H1 (cell line): ENCODE measurements at places on chromosomes 7 and 10.

- H3K36me3 ChIP-seq, result no peaks in the 10 kb centered on the region
- no peak overlapping the region for H3K27ac ChIP-seq
- H3K4me3 ChIP-seq, result no peak overlapping the region
- no peaks in the 10 kb centered on the region for H3K4me1 ChIP-seq
Measured at GRCh38 chr7:142301923-142302550, 44.2 kb upstream of the PRSS58 start.

- H3K4me3 ChIP-seq, result no peak overlapping the region
- no peaks in the 10 kb centered on the region for H3K27me3 ChIP-seq
- H3K36me3 ChIP-seq, result no peaks in the 10 kb centered on the region
- no peak overlapping the region for H3K27ac ChIP-seq
Measured at GRCh38 chr7:42152329-42153205, 84.4 kb downstream of the GLI3 start.

DNA sequence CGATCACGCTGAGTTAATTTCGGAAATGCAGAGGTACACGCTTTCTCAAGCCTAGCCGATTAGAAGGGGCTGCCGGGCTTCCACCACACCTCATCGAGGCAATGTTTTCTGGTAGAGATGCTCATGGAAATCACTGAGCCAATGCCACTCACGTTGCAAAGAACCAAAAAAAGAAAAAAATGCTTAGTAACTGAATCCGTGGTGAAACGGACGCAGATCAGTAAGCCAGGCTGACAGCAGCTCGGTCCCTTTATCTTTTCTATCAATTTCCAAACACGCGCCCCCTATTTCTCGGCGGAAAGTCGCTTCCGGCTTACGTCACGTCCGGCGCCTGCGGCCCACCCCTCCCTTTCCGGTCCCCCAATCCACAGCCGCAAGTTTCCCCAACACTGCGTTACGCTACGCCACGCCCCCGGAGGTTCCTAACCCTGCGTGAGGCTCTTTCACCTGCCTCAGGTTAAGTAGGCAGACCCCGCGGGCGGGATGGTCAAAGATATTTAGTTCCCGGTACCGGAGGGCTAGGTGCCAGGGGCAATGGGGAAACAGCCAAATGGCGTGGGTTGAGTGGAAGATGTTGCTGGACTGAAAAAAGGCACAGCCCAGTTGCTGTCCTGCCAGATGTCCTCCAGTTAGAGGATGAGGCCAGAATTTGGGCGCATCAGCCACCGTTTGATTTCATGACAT is at the start of gene NSUN6:
Gene NSUN6, minus strand, starts transcription at position 264 of the 684 bp plus-strand sequence. CDS start 384 bp downstream, outside the sequence.
- peak; percentile 93 for DNase-seq
- no peaks in the 10 kb centered on the region for H3K4me1 ChIP-seq
- no peak within 1 kb of the TSS; the same call in 1 of the 2 replicates for H3K27ac ChIP-seq

DNA sequence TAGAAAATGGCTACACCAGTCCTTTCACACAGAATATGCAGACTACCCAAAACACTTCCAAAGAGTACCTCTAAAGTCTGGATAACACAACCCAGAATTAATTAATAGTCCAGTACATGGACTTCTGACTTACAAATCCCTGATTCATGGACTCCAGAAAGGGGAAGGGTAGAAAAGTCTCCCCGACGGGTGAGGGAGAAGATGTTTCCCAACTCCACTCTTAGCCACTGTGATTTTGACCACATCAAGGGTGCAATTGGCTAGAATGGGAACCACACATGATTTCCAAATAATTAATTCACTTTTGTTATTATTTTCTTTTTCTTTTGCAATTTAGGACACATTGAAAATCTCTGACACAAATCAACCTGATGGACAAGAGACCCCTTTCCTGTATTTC is 1.4 kb downstream of the TMEM130 start:
- peaks cover 8% of the 10 kb centered on the region for H3K27me3 ChIP-seq
- no peak for DNase-seq
- no peak overlapping the region for H3K27ac ChIP-seq

DNA sequence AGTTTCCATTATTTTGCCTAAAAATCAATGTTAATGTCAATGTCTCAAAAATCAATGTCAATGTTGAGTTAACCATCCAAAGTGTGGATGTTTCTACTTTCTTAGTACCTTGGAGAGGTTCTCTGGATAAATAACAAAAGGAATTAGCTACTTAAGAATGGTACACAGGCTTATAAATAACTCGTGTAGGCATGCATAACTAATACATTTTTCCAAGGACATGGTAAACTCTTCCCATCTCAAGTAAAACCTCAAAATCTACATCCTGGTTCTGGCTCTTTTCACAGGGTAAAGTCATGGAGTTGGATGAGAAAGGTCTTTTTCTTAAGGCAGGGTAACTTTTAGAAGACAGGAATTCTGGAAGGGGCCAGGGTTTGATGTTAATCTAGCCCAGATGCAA is 59.9 kb downstream of the CAV1 start:
- no peak overlapping the region for H3K27ac ChIP-seq
- no peaks in the 10 kb centered on the region for H3K36me3 ChIP-seq
- H3K4me3 ChIP-seq, result no peak overlapping the region

DNA sequence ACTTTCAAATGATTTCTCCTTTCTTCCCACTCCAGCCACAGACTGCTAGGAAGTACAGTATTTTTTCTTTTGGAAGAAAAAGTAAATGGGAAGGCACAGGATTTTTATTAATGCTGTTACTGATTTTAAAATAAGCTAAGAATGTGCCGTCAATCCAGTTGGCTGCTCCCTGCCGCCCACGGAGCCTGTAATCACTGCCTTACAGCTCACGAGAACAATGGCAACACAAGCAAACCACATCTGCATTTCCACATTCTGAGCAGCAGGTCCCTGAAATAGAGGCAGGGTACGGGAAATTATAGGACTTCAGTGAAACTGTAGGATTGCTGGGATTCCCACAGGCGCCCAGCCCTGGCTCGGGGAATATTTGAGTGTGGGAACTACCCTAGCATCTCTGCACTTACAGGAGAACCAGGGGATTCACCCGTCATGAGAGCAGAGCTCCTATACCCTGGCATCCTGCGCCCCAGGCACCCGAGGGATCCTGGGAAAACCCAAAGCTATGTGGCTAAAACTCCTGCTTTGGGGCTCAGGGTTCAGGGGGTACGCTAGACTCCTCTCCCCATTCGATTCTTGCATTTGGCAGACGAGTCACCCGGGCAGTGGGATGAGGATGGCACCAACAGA is 72.9 kb upstream of the TNS3 start:
- H3K27me3 ChIP-seq, result no peaks in the 10 kb centered on the region
- no peak overlapping the region for H3K4me3 ChIP-seq
- H3K36me3 ChIP-seq, result no peaks in the 10 kb centered on the region
- H3K27ac ChIP-seq, result no peak overlapping the region
- DNase-seq, result no peak

DNA sequence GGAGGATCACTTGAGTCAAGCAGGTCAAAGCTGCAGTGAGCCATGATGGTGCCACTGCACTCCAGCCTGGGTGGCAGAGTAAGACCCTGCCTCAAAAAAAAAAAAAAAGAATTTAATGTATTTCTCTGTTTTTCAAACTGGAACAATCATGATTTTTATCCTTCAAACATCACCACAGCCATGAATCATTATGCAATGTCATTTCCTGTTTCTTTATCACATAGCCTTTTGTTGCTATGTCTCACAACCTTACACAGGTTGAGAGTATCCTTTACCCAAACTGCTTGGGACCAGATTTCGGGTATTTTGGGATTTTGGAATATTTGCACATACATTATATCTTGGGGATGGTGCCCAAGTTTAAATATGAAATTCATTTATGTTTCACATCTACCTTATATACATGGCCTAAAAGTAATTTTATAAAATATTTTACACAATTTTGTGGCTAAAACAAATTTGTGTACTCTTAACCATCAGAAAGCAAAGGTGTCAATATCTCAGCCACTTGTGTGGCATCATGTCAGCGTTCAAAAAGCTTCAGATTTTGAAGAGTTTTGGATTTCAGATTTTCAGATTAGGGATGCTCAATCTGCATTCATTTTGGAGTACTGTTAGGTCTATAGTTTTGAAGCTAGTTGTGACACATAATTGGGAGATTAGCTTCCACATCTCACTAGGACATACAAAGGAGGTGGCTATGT is 8.2 kb downstream of the NT5C3A start:
- H3K4me1 ChIP-seq, result no peaks in the 10 kb centered on the region
- DNase-seq, result no peak
- no peak overlapping the region for H3K27ac ChIP-seq

DNA sequence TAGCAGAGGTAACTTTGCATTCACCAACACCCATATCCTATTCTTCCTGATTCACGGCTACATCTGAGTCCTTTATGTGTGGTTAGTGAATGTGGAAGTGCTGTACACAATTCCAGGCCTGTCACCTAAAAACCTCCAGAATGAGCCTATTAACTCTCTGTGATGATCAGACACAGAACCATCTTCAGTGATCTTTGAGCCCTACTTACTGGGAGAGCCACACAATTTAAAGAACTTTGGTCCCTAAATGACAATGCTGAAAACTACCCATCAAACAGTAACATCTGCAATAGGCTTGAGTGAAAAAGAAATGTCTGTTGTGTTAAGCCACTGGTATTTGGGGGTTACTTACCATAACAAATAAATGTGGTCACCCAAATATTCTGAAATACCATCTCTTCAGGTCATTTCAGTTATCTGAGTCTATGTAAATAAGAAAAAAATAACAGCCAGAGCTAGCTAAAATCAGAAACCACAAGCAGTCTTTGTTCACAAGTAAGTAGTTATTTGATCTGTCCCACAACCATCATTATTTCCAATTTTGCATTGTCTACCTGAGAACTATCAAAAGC is 145.7 kb downstream of the HGF start:
- no peaks in the 10 kb centered on the region for H3K4me1 ChIP-seq
- H3K4me3 ChIP-seq, result no peak overlapping the region
- no peaks in the 10 kb centered on the region for H3K27me3 ChIP-seq
- no peak for DNase-seq
- H3K27ac ChIP-seq, result no peak overlapping the region

DNA sequence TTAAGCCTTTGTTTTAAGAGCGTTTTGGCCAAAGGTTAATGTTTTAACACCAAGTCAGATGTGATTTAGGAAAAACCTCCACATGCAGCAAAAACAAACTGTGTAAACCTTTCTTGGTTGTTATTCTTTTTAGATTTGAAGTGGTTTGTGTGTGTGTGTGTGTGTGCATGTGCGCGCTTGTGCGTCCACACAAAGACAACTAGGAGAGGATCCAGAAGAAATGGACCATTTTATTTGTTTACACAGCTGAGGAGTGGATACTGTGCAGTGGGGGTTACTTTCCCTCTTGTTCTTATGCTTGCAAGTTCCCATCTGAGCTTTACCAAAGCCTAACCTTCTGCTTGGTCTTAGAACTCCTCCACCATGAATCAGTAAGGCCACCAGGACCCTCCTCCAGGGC is 20.0 kb downstream of the TCF7L2 start:
- no peak overlapping the region for H3K4me3 ChIP-seq
- peaks cover 21% of the 10 kb centered on the region for H3K36me3 ChIP-seq
- DNase-seq, result no peak
- no peaks in the 10 kb centered on the region for H3K4me1 ChIP-seq

GRCh38 chr7:99001482-99002147 is 123.3 kb downstream of the TRRAP start:
- no peak overlapping the region for H3K27ac ChIP-seq
- H3K27me3 ChIP-seq, result no peaks in the 10 kb centered on the region
- no peaks in the 10 kb centered on the region for H3K4me1 ChIP-seq

DNA sequence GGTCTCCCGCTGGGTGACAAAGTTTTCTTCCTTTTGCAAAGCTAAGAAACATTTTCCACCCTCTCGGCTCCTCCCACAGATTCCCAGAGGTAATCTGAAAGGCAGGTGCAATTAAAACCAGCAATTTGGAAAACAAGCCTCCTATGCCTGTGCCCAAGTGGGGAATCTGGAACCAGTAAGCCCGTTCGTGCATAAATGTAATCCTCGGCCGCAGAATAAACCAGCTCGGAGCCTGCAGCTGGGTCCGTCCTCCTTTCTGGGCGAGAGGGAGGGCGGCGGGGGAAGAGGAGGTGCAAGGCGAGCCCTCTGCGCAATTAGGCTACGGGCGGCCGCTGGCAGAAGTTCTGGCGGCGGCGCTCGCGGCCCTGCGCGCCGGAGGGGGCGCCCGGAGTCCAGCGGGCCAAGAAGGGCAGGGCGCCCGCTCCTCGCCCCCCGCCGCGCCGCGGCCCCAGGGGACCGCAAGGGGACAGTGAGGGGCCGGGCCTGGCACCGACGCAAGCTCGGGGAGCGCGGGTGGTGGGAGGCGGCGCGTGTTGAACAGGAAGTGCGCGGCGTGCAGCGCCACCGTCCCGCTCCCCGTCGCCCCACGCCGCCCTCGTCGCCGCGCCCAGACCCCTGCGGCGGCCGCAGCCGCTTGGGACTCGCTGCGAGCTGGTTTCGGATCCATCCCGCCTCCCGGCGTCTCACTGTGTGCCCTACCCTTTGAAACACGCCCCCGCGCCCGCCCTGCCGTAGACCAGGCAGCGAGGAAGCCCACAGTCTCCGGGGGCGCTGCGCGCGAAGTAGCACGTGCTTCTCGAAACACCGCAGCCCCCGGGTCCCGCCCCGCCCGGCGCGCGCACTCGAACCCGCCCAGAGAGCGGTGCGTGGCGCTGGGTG is at the start of gene PRKAG2:
Gene PRKAG2, minus strand, starts transcription at position 217 of the 879 bp plus-strand sequence. CDS start 495 bp downstream, outside the sequence.
- no peak within 1 kb of the TSS for H3K27ac ChIP-seq
- H3K4me3 ChIP-seq, result peak within 1 kb of the TSS; percentile 65
